ENCODE measurements at places on chromosomes 7 and 10.

DNA sequence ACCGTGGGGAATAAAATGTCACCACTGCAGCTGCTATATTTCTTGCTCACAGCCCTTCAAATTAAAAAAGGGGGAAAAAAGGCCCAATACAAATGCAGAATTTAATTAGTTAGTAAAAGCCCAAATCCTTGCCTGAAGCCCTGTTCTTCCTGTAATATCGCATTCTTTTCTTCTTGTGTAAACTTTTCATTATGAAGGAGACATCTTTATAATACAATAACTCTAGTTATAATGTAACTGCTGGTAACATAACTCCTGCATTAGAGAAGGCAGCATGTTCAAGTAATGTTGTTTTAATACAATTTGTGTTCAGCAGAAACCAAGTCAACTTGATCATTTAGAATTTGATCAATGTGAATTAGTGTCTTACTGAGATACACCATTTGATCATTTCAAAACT is 250.9 kb downstream of the CHCHD3 start:
- no peak for DNase-seq

- DNase-seq = no peak
These were observed 254.1 kb upstream of the PTER start for GRCh38 chr10:16182688-16183087.

- DNase-seq = no peak
These were observed 20.4 kb upstream of the HIPK2 start for GRCh38 chr7:139798221-139798620.

- DNase-seq = no peak
These were observed 95.3 kb downstream of the RNF32 start for GRCh38 chr7:156735851-156736250.

DNA sequence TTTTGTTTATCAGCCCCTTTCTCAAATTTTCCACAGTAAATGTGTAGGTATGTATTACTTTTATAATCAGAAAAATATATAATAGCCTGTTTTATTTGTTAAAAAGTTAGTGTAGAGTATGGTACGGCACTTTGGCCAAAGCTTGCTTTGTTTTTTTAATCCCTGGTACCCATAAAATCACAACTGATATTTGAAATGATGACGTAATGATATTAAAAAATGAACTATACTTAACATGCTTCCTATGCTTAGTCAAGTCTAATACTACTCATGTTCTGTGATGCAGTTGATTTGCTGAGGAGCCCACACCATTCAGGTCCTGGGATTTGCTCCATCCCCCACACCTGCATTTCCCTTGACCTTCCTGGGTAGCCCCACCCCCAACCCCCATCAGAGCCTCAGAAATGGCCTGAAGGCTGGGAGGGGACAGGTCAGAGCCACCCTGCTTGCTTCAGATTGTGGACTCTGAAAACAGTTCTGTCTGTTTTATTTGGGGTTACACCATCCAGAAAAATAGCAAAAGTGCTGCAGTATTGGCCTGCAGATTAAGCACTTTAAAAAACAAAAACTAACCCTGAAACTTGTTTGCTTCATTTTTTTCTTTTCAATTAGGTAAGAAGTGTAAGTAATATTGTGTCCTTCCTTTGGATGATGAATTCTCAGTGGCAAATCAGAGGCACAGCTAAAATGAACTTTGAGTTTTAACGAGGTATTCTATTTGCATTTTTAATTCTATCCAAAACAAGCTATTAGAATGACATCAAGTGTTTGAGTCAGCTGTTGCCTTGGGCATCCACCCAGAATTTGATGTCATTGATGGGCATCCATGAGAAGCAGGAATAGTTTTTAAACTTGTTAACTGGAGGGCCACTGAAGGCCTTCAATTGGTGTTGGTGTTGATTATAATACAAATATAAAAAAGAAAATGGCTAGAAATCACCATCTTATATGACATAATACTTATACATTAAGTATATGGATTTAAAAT is 23.3 kb downstream of the PLCE1 start:
- DNase-seq = no peak

- no peak for DNase-seq
These were observed at the start of gene RBP3 for GRCh38 chr10:47348138-47348651. Gene RBP3 (plus strand): TSS chr10:47348363. CDS start chr10:47348485, 122 bp downstream.

DNA sequence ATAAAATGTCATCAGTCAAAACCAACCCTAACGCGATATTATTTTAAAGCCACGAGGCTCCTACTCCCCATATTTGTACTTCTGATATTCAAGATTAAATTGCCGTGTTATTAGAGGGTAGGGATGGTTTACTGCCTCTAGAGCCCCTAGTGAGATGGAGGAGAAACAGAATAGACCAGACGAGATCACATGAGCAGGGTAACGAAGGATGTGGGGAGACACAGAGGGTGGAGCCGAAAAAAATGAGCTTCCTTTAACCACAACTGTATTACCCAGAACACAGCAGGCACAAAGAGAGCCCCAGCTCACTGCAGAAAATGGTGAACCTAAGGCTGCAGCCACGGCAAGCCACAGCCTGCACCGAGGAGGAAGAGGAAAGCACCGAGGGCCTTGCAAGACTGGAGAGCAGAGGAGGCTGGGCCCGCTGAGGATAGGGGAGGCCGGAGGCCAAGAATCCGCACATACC is 14.3 kb downstream of the ZC3HAV1 start:
- DNase-seq = no peak

DNA sequence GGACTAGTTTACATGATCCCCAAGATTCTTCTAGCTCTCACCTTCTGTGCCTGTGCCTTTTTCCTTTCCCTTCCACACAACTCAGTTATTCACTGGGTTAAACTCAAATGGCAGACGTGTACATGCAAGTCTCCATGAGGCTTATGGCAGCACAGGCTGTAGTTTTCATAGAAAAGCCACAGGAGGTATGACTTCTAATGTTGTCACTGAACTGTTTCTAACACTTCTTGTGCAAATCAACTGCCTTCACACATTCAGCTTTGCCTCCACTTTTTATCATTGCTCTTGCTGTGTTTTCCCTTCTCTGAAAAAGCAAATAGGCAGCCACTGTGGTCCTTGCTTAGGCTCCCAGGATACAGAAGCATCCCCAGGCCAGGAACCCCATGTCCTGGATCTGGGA is 5.3 kb upstream of the GIMAP5 start:
- no peak for DNase-seq

DNA sequence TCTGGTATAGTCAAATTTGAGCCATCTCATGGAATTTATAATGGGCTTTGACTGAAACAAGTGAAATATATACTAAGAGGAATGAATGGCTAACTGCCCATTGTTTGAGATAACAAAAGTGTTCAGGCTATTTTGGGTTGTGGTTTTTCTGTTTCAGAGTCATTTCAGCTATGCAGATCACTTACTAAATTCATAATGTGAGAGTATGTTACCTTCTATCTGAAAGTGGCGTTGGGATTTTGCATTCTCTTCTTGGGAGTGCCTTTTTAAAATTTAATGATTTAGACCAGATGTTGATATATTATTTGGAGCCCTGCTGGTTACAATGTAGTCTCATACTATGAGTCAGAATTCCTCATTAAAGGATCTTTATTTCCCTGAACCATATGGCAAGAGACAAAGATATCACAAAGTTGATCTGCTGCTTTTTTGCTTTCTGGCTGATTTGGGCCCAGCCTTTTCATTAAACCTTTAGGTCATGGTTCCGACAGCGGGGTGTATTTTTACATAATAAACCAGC is 10.4 kb downstream of the VCL start:
- peak; percentile 72 for DNase-seq

DNA sequence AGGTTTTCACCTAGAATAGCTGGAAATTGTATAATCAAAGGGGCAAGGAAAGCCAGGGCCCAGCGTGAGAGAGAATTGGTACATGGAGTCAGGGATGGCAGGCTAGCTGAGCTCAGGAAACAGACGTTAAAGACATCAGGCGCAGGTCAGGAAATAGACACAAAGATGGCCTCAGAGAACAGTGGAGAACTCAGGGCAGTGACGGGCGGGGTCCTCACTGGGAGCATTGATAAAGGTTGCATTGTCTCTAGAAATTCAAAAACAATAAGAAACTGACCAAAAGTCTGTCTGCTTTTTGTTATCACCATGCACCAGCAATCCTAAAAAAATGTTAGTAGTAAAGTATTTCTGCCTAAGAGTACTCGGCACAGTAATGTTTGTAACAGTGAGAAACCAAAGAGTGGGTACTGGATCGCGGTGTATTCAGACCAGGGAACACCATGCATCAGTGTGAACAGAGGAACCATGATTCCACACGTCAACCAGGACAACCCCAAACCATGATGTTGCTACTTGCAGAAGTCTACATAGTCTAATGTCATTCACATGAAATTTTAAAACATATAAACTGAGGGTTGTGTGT is 81.9 kb upstream of the AUTS2 start:
- DNase-seq = no peak

DNA sequence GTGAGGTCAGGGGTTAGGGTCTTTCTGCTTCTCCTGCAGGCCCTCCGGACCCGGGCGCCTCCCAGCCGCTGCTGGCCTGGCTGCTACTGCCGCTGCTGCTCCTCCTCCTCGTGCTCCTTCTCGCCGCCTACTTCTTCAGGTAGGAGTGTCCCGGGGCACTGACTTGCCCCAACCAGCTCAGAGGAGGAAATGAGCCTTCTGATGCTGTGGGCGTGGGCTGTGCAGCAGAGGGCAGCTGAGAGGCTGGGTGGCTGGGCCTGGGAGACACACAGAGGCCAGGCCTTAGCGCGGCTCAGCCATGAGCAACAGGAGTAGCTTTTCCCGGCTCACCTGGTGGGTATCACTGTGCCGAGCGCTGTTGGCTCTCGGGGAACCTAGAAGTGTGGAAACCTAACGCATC is 78.9 kb downstream of the MKI67 start:
- peak; percentile 73 for DNase-seq

DNA sequence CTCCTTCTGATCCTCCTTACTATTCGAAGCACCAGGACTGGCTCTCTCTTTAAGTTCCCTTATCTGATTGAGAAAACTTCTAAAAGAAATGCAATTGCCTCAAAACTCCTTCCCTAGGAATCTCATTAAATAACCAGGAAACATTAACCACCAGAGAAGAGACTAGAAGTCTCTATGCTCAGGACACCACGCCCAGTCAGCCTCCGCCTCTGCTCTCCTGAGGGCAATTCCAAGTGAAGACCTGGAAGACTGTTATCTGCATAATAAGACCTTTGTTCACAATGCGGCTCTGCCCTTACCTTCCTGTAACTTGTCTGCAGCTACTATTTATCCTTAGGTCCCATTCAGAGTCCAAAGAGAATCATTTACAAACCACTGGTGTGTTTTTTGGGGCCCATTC is 78.8 kb downstream of the ELMO1 start:
- no peak for DNase-seq

- peak; percentile 34 for DNase-seq
These were observed 141.5 kb upstream of the VWC2 start for GRCh38 chr7:49631960-49632359.

DNA sequence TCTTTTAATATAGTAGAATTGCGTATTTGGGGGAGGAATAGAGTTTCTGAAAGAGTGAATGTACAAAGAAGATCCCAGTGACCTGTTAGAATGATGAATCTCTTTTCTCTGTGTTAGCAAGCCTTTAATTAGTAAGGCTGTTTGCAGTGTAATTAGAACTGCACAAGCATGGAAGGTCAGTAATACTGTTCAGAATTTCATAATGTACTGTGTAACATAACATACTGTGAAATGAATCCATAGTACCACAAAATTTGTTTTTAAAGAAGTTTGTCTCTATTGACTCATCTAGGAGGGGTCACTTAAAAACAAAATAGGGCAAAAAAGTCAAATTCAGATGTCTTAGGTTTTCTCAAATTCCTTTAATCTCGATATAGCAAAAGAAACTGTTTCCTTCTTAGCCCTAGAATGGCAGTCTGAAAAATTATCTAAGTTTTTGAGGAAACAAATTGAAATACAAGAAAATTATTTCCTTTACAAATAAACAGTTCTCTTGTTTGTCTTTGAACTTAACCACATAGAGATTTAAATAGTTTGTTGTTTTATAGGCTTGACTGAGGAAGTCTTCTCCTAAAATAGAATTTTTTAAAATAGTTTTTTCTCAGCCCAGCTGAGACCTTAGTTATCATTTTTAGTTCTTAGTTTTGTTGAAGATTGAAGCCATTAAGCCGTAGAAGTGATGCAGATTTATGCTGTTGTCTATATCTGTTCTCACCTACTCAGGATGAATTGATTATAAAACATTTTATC is 12.5 kb downstream of the ADK start:
- no peak for DNase-seq

GRCh38 chr10:62993121-62993520 is 140.0 kb upstream of the NRBF2 start:
- no peak for DNase-seq

- DNase-seq = peak; percentile 72
These were observed 13.1 kb upstream of the ARPC1A start for GRCh38 chr7:99312316-99313203.

GRCh38 chr7:139748941-139749340 is 28.9 kb downstream of the HIPK2 start:
- DNase-seq = no peak

DNA sequence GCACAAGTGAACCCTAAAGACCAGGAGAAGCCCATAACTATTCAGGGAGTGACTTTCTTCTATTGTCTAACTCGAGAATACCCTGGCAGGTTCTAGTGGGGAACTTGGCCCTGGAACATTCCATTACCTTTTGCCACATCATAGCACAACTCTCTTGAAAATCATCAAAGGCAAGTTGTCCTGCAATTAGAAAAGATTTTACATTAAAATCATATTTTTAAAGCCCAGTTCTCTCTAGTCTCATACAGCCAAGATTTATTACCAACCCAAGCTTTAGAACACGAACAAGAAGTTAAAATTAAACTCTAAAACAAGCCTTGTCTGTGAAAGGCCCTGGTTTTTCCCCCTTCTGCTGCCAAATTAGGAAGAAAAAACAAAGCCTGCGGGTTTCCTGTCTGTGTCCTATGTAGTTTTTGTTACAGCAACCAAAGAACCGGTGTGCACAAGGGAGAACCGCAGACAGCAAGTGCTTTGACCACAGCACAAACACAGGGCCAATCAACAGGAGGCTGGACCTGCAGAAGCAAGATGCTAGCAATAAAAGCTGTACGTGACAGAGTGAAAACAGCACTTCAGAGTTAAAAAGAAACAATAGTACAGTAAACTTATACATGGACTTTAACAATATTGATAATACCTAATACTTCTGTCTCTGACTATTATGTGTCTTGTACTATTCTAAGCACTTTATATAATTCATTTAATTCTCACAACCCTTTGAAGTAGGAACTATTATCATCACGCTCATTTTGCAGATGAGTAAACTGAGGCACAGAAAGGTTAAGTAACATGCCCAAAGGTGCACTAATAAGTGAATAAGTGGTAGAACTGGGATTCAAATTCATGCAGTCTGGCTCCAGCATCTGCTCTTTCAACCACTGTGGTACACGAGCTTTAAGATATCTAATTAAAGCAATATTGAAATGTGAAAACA is 65.8 kb downstream of the STK17A start:
- peak; percentile 60 for DNase-seq

- DNase-seq = no peak
These were observed 77.4 kb downstream of the ZNF365 start for GRCh38 chr10:62451611-62451975.

Data from PC-9 (cell line).